Omental fat pad (tissue), 4 donors: ENCODE measurements at places on chromosomes 7 and 10.

DNA sequence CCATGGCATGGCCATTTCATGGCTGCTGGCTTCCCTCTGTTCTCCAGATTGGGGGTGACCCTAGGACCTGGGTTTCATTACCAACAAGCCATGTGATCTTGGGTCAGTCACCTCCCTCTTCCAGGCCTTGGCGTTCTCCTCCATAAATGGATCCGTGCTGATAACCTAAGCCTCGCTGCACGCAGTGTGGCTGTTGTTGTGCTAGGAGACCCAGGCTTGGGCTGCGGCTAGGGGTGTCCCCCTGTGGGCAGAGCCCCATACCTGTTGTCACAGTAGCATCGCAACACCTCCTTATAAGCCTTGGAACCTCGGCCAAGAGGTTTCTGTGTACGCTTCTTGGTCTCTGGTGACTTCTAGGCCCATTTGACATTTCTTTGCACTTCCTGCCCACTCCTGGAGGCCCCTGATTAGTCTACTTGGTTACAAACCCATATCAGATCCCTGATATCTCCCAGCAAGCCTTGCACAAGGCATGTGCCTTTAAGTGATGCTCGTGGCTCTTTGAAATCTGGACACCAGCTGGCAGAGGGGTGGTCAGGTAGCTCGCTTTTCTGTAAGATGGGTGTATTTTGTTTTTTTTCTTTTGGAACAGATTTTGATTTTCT lies 23.6 kb downstream of the ZMIZ1 start:
- DNase-seq = no peak

DNA sequence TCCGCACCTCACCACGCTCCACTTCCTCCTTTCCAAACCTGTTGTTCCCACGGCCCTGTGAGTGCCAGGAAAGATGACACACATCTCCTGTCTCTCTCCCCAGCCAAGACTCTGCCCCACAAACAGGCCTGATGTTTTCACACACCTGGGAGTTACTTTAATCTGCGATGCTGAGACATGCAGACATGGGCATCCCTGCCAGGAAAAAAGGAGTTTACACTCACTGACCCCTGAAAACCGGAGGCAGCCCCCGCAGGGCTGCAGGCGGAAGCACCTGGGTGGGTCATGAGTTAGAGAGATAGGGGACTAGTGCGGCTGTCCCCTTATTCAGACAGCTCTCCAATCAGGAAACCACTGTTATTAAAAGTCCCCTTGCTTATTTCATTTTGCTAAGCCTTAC lies 106.4 kb upstream of the CARD11 start:
- no peak for DNase-seq

- no peak for DNase-seq
Observed at GRCh38 chr10:17455015-17455520, 673 bp upstream of the ST8SIA6 start.

- DNase-seq = no peak
Observed at GRCh38 chr10:79629955-79630327, 19.2 kb downstream of the SFTPA1 start.

- DNase-seq = no peak
Observed at GRCh38 chr7:88835147-88835728, 39.7 kb upstream of the TEX47 start.

DNA sequence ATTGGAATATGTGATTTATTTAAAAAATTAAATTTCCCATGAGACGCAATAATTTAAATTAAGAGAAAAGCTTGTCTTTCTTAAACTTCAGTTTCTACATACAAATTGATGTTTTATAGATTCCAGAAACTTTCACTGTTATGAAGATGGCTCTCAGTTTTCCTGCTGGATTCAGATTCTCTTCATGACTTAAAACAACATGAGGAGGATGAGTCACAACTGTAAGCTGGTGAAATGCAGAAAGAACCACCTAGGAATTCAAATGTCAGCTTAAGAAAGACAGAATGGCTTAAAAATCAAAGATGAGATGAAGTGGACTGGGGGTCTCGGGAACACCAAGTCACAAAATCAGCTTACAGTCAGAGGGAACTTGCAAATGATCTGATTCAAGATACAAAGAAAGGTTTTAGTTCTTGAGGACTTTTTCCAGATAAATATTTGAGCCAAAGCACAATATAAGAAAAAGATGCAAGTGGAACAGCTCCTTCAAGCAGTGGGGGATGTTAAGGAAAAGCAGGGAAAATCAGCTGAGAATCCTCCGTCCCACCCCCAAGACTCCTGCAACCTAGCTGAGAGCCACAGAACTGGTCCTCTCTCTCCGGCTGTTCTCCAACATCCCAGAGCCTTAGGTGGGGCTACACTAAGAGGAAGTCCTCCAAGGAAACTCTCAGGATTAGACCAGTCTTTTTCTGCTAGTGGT lies 279.8 kb downstream of the KCNMA1 start:
- DNase-seq = no peak

DNA sequence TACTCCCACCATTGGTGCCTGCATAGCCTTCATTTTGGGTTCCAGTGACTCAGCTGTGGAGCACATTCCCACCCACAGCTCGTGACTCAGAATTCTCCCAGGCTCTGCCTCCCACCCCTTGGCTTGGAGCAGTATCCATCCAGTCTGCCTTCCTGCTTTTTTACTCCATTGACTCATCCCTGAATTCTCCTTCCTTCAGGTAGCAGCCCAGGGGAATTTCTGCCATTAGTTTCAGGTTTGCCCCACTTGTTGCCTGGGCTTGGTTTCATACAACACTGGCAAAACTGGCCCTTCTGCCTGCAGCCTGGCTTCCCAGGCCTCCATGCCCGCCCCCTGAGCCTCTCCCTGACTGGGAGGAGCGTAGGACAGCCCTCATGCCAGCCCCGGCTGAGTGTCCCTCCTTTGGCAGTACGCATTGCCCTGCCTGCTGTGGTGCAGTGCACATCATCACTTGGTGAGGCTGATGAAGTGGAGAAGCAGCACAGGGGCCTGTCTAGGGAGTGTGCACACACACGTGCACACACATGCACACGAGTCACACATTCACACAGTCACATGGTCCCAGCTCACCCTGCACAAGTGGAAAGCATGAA lies 55.0 kb downstream of the SNX10 start:
- no peak for DNase-seq

DNA sequence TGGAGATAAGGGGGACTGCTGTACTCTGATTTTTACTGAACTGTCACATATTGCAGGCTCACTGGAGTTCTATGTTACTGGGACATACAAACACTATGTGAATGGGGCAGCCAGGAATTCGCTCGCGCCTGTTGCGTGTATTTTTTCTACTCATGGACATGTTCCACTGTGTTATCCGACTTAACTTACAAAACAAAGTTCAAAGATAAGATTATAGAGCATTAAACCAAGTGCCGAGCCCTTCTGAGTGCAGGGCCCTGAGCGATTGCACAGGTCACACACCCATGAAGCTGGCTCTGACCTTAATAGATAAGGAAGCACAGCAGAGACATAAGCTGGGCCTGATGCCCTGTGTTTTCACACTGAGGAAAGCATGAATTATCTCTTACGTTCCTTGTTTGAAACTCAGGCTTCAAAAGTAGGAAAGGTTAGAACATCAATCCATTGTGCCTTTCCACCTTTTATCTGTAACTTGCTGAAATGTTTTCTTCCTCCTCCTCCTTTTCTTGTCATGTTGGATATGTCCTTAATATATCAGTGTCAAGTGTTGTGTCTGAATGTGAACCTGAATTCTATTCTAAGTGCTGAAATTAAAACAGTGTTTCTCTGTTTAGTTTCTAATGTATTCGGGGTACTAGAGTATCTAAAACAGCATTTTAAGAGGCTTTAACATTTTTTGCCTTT lies 273.8 kb downstream of the AUTS2 start:
- DNase-seq = no peak

GRCh38 chr10:46096909-46097575 lies 51.0 kb upstream of the MSMB start:
- DNase-seq = no peak
